Right cardiac atrium (tissue), 5 donors: ENCODE measurements at places on chromosomes 5 and 9.

DNA sequence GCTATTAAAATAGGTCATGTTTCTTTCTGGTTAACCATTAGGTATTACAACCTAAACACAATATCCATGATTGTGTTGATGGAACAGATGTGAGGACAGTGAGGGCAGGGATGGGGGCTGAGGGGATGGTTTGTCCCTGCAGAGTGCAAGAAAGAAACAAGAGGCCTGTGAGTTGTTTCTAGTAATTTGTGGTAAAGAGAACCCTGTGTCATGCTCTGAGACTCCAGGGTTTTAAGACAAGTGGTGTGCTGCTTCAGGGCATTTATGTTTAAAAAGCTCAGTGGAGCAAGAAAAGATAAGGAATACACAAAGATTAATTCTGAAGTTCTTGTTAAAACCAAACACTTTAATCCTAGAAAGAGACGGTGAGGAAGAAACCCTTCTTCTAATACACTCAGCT, 656.5 kb downstream of the TLE1 start:
- no peak for DNase-seq

DNA sequence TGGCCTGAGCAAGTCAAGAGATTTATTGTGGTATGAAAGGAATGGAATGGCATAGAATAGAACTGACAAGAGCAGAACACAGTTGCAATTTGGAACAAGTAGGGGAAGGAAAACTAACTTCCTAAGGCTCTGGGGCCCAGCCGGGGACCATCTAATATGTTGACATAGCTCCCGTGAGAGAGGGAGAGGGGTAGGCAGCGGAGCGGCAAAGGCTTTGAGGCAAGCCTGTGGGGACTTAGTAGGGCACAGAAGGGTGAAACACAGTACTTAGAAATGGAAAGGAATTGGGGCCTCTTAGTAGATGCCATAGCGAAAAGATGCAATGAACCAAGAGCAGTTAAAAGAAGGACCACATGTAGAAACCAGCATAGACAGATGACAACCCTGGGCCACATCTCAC, 11.8 kb upstream of the GNA14 start:
- no peak for DNase-seq

DNA sequence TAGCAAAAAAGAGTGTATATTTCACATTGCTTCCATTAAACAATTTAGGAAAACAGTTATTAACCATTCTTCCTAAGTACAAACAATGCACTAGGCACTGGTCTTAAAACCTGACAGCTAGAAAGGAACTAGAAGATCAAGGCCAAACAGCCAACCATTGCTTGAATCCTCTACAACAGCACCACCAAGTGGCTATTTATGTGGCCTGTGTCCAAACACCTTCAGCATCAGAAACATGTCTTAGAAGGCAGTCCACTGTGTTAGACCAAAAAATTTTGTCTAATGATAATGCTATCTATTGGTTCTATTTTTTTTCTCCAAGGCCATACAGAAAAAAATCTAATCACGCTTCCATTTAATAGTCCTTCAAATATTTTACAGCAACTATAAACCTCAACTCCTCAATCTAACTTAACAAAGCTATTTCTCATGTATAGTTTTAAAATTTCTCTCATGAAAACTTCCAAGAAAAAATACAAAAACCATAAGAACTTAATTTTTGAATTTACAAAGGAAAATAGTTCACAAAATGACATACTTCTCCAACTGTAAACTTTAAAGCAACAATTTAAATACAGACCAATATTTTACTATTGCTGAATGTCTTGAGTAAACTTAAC, 36.1 kb downstream of the CAAP1 start:
- no peak for DNase-seq

GRCh38 chr9:113299800-113300292, 3.3 kb downstream of the RNF183 start:
- DNase-seq: no peak

DNA sequence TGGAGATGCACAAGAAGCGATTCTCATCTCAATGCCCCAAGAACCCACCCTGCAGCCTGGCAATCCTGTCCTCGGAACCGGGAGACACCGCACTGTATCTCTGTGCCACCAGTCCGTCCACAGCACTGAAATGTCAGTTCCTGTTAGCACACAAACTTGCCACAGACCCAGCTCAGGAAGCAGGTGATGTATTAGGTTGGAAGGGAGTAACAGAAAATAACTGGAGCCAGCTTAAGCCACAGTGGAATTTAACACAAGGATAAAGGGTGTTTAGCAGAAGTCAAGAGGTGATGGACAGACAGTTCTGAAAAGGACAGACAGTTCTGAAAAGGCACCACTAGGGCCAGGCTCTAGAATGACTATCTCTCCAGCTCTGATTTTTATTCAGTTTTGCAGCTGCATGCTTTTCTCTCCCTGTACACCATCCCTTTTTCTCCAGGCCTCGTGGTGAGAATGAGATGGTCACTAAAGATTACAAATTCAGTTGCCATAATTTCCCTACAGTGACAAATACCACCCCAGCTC, 114.4 kb downstream of the ANKRD18B start:
- DNase-seq: no peak

GRCh38 chr5:16505140-16505891, 39.7 kb upstream of the ZNF622 start:
- no peak for DNase-seq
